ENCODE measurements at places on chromosomes 11 and 22. TPM values are rescaled to one million over a fixed set of nuclear protein-coding genes. Genes with fewer than 3 reads are reported as not detected.

GRCh38 chr11:13463779-13464290 is 813 bp upstream of the BTBD10 start:
- no peak for DNase-seq

GRCh38 chr22:39452740-39453040 is 4.1 kb upstream of the MGAT3 start:
- DNase-seq, result no peak

- no peak for DNase-seq
Measured at GRCh38 chr22:31750365-31751284, 693 bp upstream of the PRR14L start.

GRCh38 chr11:40679276-40679675 is 780.2 kb downstream of the LRRC4C start:
- no peak for DNase-seq

GRCh38 chr11:45457649-45458048 is 171.5 kb upstream of the SYT13 start:
- DNase-seq, result no peak

GRCh38 chr11:86431258-86431657 is 56.6 kb downstream of the CCDC81 start:
- DNase-seq, result no peak

GRCh38 chr22:43126501-43127165 is 16.1 kb downstream of the BIK start:
- peak; percentile 65 for DNase-seq

The PATE2 gene
- total RNA-seq, result not detected

The CCDC116 gene
- 2.6 TPM for total RNA-seq

The TSG101 gene
- total RNA-seq, result 68.5 TPM
